ENCODE measurements at places on chromosomes 16 and 17.

GRCh38 chr17:20133517-20133916 lies 124.4 kb downstream of the SPECC1 start:
- DNase-seq: no peak

DNA sequence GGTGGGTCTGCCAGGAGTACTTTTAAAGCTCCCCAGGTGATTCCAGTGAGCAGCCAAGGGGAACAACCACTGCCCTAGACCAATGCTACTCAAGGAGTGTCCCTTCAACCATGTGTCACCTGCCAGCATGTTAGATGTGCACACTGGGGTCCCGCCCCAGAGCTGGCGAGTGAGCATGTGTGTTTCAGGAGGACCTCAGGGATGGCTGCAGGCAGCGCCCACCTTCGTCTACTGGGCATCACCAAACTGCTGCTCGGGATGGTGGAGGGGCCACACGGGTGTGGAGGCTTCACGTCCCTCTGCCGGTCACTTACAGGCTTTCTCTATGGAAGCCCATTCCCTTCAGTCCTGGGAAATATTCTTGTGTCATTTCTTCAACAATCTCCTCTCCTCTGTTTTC lies 29.0 kb upstream of the DOC2B start:
- no peak for DNase-seq

GRCh38 chr17:76816590-76817135 lies 51.5 kb upstream of the MGAT5B start:
- DNase-seq: peak; percentile 45

- DNase-seq: no peak
Measured at GRCh38 chr17:58316260-58316960, 12.2 kb downstream of the TSPOAP1 start.

DNA sequence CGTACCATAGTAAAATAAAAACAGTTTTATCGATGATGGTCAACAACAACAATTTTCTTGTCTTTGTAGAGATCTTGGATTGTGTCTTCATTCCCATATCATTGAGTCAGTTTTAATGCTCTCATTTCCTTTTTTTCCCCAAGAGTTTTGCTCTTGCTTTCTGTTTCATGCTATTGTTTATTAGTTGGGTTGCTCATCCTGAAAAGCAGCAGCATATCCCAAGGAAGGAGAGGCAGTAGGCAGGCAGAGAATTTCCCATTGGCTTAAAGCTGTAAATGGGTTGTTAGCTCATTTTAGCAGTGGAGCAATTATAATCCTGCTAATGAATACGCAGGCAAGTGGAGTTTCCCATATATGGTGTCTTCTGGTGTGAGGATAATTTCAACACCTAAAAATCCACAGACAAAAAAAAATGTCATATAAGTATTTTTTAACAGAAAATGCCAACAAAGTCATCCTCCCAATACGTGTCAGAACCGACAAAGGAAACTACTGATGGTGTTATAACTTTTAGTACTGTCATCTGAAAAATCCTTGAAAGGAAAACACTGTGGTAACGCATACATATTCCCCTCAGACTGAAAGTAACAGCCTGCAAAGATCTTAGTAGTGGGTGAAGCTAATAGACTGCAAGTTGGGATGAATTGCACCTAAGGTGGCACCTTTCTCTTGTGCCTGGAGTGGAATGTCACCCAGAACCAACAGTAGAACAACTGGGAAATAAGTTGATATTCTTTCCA lies 218.3 kb downstream of the FTO start:
- DNase-seq: no peak

GRCh38 chr16:50945171-50945570 lies 203.3 kb downstream of the CYLD start:
- DNase-seq: no peak

DNA sequence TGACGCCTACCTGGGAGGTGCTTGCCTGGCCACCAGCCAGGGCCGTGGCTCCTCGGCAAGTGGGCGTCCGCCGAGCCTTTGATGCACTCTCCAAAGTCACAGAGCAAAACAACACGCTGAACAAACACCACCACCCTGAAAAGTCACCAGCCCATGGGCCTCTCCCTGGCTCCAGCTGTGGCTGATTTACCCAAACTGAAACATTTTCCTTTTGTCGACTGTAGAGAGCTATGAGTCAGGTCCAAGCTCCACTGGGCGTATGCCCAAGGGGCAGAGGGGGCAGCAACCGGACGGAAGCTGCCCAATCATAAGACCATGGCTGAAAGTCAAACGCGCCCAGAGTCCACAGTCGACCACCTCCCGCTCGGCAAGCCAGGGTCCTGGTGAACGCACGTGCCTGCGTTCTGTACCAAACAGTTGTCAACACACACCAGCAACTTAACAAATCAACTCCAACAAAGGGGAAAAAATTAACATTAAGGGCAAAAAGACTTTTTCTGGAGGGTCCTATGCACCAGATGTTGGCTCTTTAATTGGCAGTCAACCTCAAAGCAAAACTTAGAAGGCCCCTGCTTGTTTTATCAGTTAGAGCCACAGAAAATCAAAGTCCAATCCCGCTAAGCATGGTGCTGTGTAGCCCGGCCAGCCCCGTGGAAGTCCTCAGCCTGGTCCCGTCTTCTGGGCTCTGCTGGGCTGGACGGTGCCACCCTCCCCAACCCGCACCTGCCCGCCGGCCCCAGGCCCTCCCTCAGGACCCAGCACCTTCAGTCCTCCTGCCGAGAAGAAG lies 47.3 kb downstream of the TBC1D16 start:
- DNase-seq: peak; percentile 77

GRCh38 chr16:88499836-88500251 lies 46.8 kb downstream of the ZFPM1 start:
- no peak for DNase-seq

DNA sequence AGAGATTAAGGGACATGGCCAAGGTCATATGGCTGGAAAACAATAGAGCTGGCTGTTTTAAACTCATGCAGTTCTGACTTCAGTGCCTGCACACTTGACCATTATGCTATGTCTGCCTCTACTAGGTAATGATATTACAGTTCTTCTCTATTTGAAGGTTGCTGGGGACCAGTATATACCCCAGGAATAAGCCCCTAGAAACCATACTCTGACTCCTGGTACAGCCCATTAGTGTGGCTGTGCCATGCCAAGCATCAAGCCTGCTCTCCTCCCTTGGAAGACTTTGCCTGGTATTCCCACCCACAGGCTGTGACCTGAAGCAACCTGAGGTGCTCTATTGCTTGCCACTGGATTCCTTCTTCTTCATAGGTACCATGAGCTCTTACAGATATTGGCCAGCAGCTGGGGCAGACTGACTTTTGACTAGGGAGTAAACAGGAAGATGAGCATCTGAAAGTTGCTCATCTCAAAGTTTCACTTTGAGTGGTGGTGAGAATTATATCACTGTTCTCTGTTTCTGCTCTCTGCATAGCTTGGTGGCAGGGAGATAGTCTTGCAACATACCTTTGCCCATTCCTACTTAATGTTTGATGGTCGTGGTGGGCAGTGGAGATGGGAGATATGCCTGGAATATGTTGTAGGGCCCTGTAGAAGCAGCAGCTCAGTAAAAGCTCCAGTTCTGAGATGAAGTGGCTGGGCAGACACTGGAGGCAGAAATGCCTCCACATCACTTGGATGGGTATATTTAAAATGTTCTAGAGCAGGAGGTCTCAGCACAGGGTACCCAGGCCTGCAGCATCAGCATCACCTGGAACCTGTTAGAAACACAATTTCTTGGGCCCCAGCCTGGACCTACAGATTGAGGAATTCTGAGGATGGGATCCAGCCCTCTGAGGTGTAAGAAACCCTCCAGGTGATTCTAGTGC lies 274.7 kb downstream of the HS3ST4 start:
- no peak for DNase-seq

DNA sequence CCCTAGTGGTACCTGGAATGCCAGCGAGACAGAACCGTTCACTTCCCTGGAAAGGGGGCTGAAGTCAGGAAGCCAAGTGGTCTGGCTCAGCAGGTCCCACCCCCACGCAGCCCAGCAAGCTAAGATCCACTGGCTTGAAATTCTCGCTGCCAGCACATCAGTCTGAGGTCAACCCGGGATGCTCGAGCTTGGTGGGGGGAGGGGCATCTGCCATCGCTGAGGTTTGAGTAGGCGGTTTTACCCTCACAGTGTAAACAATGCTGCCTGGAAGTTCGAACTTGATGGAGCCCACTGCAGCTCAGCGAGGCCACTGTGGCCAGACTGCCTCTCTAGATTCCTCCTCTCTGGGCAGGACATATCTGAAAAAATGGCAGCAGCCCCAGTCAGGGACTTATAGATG lies 464.7 kb upstream of the TOM1L1 start:
- no peak for DNase-seq

DNA sequence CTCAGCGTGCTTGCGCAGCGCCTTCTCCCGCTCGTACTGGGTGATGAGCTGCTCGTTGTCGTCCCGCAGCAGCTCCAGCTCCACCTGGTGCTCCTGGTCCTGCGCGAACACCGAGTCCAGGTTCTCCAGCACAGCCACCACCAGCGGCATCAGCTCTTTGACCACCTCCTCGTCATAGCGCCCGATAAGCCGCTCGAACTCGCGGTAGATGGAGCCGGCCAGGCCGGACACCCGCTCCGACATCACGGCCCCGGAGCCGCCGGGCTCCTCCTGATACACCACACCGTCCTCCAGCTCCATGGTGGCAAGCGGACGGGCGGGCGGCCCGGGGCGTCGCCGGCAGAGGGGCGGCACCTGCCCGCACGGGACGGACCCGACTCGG lies 320 bp downstream of the SPAG9 start:
- no peak for DNase-seq

DNA sequence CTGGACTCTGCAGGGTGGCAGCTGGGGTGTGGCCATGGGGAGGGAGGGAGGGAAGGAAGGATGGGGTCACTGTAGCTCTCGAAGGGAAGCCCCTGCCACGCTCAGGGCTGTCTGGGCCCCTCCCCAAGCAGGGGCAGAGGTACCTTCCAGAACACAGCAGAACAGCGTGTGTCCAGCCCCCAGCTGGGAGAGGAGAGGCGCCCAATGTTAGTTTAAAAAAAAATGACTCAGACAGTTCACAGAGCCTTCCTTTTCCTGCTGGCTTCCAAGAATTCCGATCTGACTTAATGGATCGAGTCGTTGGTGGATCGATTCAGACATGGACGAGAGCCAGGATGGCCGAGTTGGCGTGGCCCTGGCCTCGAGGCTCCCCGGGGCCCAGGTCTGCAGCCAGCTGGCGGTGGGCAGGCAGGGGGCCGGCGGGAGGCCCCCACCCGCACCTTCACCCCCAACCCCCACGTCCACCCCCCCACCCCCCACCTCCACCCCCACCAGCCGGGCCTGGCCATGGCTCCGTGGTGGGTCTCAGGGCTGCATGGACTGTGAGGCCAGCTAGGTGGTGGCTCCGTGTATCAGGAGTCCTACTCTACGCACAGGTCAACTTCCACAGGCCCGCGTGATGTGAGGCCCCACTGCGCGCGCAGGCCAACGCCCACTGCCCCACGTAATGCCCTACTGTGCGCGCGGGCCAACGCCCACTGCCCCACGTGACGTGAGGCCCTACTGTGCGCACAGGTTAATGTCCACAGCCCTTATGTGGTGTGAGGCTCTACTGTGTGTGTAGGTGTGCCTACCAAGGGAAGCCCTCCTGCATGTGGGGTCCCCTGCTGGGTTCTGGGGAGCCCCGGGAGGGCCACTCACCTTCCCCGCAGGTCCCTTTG lies 21.8 kb downstream of the CACNA1H start:
- DNase-seq: peak; percentile 4

DNA sequence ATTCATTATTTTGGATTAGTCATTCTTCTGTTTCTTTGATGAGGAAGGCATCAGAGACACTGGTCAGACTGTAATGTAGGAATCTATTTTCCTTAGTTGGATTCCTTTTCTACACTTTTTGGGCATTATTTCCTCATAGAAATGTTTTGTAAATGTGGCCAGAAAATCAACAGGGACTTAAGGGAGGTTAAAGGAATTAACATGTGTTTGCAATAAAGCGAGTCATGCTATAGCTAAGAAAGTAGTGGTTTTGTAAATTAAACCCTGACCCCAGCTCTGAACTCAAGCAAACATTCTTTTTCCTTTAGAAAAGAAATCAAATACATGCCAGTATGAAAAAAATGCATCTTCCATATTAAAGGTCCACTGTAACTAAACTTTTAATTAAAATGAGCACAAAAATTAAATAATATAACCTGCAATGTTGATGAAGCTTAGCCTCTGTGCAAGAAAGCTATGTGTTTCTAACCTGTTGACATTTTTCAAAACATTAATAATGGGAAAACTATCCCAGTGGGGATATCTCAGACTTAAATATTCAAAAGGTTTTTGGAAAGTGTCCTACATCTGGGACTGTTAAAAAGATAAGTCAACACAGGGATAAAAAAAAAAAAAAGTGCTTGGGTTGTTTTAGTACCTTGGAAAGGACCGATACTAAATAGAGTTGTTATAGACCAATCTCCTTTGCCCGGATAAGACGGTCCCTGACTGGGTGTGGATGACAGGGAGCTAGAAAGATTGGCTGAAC lies 428.0 kb downstream of the CA10 start:
- no peak for DNase-seq

GRCh38 chr16:11297492-11298142 lies 16.5 kb upstream of the PRM1 start:
- DNase-seq: peak; percentile 68

DNA sequence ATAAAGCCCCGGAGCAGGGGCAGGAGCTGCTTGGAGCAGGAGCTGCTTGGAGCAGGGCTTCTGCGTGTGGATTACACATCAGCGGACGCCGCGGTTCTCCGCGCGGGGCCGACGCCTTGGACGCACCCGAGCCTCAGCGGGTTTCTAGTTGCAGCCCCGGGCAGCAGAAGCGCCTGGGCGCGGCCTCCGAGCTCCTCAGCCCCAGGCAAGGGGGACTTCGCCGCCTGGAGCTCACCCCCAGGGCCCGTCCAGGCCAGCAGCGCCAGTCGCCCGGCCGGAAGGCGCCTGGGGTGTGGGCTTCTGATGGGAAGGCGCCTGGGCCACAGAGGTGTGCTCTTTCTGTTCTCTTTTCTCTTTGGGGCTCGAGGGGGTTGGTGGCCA lies 6.3 kb downstream of the FOXF1 start:
- DNase-seq: peak; percentile 21

GRCh38 chr16:9518051-9518450 lies 426.6 kb downstream of the HAPSTR1 start:
- DNase-seq: no peak

DNA sequence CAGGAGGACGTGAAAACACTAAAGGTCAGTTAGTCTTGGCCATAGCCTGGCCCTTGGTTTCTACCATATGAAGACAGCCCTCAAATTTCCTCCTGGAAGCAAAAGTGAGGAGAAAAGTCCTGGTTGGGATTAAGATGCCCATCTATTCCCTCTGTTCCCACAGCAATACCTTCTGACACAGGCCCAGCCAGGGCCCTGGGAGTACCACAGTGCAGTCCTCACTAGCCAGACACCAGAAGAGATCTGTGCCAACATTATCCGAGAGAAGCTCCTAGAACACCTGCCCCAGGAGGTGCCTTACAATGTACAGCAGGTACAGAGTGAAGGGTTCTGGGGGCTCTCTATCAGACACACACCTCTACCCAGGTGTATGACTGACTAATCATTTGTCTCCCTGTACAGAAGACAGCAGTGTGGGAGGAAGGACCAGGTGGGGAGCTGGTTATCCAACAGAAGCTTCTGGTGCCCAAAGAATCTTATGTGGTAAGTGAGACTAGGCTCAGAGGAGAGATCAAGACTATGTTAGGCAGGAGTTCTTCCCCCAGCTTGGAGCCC lies 4.1 kb downstream of the ERAL1 start:
- no peak for DNase-seq

Measured in AG10803 (cell line).